ENCODE measurements at places on chromosomes 1 and 21. TPM values are rescaled to one million over a fixed set of nuclear protein-coding genes. Genes with fewer than 3 reads are reported as not detected.
A peak's percentile ranks its signal among the peaks of the same experiment; 100 is the strongest.

PDZK1IP1 gene
- 55.9 TPM for total RNA-seq

- H3K36me3 ChIP-seq: no peaks in the 10 kb centered on the region
- H3K27me3 ChIP-seq: no peaks in the 10 kb centered on the region
- H3K27ac ChIP-seq: no peak overlapping the region
- no peak overlapping the region for H3K4me3 ChIP-seq
Observed at GRCh38 chr21:15669247-15669646, 60.5 kb upstream of the USP25 start.

GRCh38 chr21:24628046-24628445 lies 979.2 kb downstream of the MRPL39 start:
- H3K27ac ChIP-seq: no peak overlapping the region
- no peaks in the 10 kb centered on the region for H3K4me1 ChIP-seq
- no peaks in the 10 kb centered on the region for H3K27me3 ChIP-seq
- DNase-seq: no peak
- H3K4me3 ChIP-seq: no peak overlapping the region

REN gene
- not detected for total RNA-seq

DNA sequence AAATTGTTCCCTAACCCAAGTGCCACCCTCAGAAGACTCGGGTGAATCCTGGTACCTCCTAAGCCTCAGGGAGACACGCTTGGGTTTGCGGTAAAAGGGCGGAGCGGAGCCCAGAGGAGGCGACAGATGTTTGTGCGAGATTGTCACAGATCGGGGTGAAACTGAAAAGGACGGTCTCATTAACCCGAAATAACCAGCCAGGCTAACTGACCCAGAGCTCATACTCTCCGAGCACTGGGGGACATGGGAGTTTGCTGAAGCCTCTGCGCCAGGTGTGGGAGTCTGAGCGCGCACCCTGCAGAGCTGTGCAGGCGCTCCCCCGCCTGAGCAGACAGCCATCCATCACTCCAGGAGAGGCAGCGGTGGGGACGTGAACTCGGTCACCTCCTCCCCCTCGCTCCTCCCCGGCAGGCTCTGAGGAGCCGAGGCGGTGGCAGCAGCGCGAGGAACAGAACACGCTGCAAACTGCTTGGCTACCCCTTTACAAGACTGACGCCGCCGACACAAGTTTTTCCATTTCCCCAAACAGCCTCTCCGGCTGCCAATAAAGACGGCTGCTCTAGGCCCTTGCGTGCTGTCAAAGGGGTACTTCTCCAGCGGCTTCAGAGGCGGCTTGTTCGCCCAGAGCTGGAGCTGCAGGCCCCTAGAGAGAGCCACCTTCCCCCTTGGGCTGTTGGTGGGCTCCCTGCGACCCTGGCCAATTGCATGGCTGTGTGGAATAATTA lies 43.5 kb downstream of the RRAGC start:
- peaks cover 7% of the 10 kb centered on the region for H3K4me1 ChIP-seq
- no peak overlapping the region for H3K4me3 ChIP-seq
- no peak overlapping the region for H3K27ac ChIP-seq

ANXA9 gene
- 11.7 TPM for total RNA-seq

GRCh38 chr1:44949286-44949685 lies 37.1 kb downstream of the EIF2B3 start:
- H3K27ac ChIP-seq: no peak overlapping the region
- peaks cover 14% of the 10 kb centered on the region for H3K4me1 ChIP-seq
- no peaks in the 10 kb centered on the region for H3K27me3 ChIP-seq
- H3K36me3 ChIP-seq: no peaks in the 10 kb centered on the region
- no peak for DNase-seq

KIF14 gene
- 0.04 TPM for total RNA-seq

GRCh38 chr1:173857363-173857917 lies 10.3 kb downstream of the GAS5 start:
- no peak for DNase-seq
- peaks cover 14% of the 10 kb centered on the region for H3K36me3 ChIP-seq
- no peaks in the 10 kb centered on the region for H3K4me1 ChIP-seq
- H3K27ac ChIP-seq: no peak overlapping the region
- H3K27me3 ChIP-seq: no peaks in the 10 kb centered on the region

DNA sequence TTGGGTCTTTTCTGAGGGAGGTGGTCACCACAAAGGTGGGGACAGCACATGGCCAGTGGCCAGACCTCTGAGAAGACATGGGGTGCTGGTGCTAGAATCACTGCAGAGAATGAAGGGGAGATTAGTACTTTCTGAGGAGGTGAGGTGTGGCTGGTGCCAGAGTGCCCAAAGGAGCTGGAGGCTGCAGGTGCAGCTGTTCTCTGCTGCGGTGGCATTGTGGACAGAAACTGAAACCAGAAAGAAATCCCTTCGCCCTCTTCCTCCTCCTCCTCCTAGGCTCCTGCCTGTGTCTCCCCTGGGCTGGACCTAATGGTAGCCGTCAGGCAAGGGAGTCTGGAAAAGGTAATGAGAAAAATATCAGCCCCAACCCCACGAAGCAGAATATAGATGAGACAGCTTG lies 261.7 kb downstream of the TM2D1 start:
- no peaks in the 10 kb centered on the region for H3K4me1 ChIP-seq
- no peak overlapping the region for H3K4me3 ChIP-seq
- H3K36me3 ChIP-seq: no peaks in the 10 kb centered on the region
- DNase-seq: no peak
- H3K27ac ChIP-seq: no peak overlapping the region

DNA sequence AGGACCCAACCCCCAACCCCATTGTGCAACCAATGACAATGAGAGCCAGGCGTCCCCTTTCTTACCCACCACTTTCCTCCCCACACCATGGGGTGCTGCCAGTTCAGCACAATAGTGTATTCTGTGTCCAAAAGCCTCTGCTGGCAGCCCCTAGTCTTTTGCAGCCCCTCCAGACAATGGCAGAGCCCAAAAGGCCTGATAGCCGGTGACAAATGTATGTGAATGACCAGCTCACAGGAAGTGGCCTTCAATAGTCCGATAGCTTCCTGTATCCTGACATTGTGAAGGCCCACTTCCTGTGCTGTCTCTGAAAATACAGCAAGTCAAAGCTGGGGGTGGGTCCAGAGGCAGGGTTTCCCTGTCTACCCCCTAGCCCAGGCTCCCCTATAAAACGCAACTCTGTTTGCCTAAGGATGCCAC lies 16.6 kb downstream of the SMIM12 start:
- H3K36me3 ChIP-seq: no peaks in the 10 kb centered on the region
- H3K27ac ChIP-seq: no peak overlapping the region
- H3K27me3 ChIP-seq: no peaks in the 10 kb centered on the region

GRCh38 chr1:109171646-109172045 lies 42.1 kb upstream of the SARS1 start:
- H3K27me3 ChIP-seq: no peaks in the 10 kb centered on the region
- peaks cover 9% of the 10 kb centered on the region for H3K4me1 ChIP-seq
- no peak overlapping the region for H3K4me3 ChIP-seq
- no peak overlapping the region for H3K27ac ChIP-seq

HRNR gene
- not detected for total RNA-seq

DNA sequence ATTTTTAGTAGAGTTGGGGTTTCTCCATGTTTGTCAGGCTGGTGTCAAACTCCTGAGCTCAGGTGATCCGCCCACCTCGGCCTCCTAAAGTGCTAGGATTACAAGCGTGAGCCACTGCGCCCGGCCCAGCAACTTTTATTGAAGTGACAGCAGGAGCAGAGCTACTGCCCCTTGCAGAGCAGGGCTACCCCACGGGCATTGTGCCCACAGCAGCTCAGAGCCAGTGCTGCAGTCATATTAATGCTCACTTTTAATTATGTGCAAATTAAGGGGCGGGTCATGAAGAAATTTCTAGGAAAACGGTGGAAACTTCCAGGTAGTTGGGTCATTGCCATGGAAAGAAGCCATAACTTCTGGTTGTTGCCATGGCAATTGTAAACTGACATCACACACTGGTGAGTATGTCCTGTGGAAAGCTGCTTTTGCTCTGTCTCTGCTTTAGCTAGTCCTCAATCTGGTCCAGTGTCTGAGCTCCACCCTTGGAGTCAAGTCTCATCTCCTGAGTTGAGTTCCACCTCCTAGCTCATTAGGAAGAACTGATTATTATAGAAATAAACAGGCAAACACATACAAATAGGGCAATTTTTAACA lies 127.3 kb upstream of the ADGRL4 start:
- no peaks in the 10 kb centered on the region for H3K36me3 ChIP-seq
- no peak overlapping the region for H3K4me3 ChIP-seq
- H3K4me1 ChIP-seq: no peaks in the 10 kb centered on the region
- no peak for DNase-seq
- H3K27ac ChIP-seq: no peak overlapping the region

EPHB2 gene
- total RNA-seq: 10.0 TPM

DNA sequence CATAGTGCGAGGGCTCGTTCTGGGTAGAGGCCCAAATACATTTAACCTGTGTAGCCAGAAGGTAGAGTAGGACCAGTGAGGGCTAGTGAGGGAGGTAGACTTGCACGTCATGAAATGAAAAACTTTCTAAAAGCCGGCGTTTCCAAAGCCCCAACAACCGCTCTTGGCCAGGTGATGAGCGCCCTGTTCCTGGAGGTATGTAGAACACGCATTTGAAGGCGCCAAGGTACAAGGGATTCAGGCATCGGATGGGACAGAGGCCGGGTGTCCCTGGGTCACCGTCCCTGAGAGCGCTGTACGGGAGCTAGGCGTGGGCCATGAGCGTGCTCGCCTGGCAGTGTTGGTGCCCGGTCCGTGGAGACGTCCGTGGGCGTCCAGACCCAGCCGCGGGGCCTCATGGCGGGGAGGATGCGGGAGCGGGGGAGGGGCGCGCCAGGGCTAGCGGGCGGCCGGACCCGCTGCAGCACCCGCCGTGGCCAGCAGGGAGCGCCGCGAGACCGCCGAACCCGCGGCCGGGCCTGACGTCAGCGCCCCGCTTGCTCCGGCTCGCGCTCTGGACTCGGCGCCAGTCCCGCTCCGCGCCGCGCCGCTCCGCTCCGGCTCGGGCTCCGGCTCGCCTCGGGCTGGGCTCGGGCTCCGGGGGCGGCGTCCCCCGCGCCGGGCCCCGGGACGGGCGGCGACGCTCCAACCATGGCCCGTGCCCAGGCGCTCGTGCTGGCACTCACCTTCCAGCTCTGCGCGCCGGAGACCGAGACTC lies at the start of gene PTPRU:
Gene PTPRU, plus strand, starts transcription at position 568 of the 757 bp plus-strand sequence. Its CDS starts 123 bp downstream, at position 691.
- no peaks in the 10 kb centered on the region for H3K4me1 ChIP-seq
- DNase-seq: peak; percentile 98
- H3K4me3 ChIP-seq: peak within 1 kb of the TSS; percentile 72
- no peaks in the 10 kb centered on the region for H3K27me3 ChIP-seq

KCNQ4 gene
- 1.7 TPM for total RNA-seq

IGSF9 gene
- 1.7 TPM for total RNA-seq

GRCh38 chr1:145720878-145721671 lies 1.8 kb downstream of the CD160 start:
- peak; percentile 58 for DNase-seq
- H3K27me3 ChIP-seq: no peaks in the 10 kb centered on the region
- no peak overlapping the region for H3K27ac ChIP-seq
- H3K4me3 ChIP-seq: peak overlapping the region; percentile 27

MANEAL gene
- total RNA-seq: 7.1 TPM

TCP10L gene
- total RNA-seq: 0.47 TPM

- no peak overlapping the region for H3K27ac ChIP-seq
- no peaks in the 10 kb centered on the region for H3K36me3 ChIP-seq
- DNase-seq: no peak
- H3K4me1 ChIP-seq: no peaks in the 10 kb centered on the region
- no peak overlapping the region for H3K4me3 ChIP-seq
Observed at GRCh38 chr1:31487143-31487542, 74.1 kb downstream of the SERINC2 start.

DNA sequence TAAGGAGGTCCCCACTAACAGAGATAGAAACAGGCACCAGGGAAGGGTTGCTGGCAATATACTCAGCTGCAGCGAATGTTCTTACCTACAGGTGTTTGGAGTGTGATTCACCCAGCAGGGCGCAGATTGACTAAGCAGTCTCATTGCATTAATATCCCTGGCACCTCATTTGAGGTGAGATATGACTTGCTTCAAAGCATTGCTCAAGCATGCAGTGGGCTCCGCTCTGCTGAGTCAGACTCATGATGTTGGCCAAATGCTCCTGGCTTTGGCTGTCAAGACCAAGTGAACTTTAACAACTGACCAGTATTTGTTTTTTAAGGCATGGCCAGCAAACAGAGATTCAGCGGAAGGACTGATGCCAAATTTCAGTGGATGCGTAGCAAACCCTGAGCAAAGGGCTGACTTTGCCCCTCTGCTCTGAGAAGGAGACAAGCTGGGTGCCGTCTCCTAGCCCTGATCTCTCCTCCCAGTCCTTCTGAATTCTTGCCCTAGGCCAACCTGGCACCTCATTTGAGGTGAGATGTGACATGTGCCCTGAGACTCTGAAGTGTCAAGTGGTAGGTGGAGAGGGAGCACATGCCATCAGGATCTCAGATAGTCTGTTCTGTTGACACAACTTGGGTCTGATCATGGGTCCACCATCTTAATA lies 187.1 kb upstream of the COA6 start:
- no peak for DNase-seq
- H3K36me3 ChIP-seq: no peaks in the 10 kb centered on the region
- no peak overlapping the region for H3K27ac ChIP-seq
- no peaks in the 10 kb centered on the region for H3K4me1 ChIP-seq

DNA sequence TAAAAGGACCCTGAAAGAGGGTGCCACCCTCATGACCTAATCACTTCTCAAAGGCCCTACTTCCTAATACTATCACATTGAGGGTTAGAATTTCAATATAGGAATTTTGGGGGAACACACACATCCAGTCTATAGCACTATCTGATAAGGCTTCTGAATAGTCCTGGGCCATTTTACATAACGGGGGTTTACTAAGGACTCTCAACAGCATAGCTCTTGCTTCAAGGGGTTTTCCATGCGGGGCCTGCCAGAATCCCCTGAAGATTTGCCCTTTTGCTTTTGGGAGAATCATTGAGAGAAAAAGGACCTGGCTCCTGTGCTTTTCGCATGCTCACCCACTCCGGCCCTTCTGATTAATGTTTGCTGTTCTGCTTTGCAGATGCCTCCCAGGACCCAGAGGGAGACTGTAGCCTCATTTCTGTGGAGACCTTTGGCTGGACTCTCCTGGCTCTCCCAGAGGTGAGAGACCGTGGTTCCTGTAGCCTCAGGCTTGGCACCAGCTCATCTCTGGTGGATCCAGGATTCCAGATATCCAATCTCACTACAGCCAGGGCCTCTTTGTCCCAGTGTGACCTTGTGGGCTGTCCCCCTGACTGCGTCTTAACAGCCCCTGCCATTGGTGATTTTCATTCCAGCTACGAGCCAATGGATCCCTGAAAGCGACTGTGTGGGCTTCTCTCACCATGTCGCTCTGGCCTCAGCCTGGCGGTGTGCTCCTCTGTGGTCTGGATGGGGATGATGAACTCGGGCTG lies 72.6 kb downstream of the DDR2 start:
- H3K27me3 ChIP-seq: no peaks in the 10 kb centered on the region
- H3K36me3 ChIP-seq: no peaks in the 10 kb centered on the region
- H3K4me1 ChIP-seq: no peaks in the 10 kb centered on the region
- no peak overlapping the region for H3K27ac ChIP-seq

GRCh38 chr1:15282810-15283474 lies 35.9 kb downstream of the FHAD1 start:
- peaks cover 28% of the 10 kb centered on the region for H3K4me1 ChIP-seq
- no peaks in the 10 kb centered on the region for H3K27me3 ChIP-seq
- H3K4me3 ChIP-seq: no peak overlapping the region
- no peaks in the 10 kb centered on the region for H3K36me3 ChIP-seq
- DNase-seq: no peak
- no peak overlapping the region for H3K27ac ChIP-seq

RNF220 gene
- total RNA-seq: 43.2 TPM

- no peaks in the 10 kb centered on the region for H3K27me3 ChIP-seq
- H3K4me1 ChIP-seq: peaks cover 19% of the 10 kb centered on the region
- H3K27ac ChIP-seq: no peak overlapping the region
- H3K4me3 ChIP-seq: no peak overlapping the region
- H3K36me3 ChIP-seq: no peaks in the 10 kb centered on the region
- no peak for DNase-seq
Observed at GRCh38 chr1:164694505-164694904, 135.5 kb downstream of the PBX1 start.

NPL gene
- total RNA-seq: 9.7 TPM

- H3K4me1 ChIP-seq: peaks cover 12% of the 10 kb centered on the region
- H3K27ac ChIP-seq: peak overlapping the region; percentile 17
Observed at GRCh38 chr1:88961647-88962275, 30.7 kb downstream of the KYAT3 start.
